Stimulated activated CD8-positive, alpha-beta memory T cell treated with anti-CD3 and anti-CD28 coated beads, Interleukin-15, amount 100 ng/mL, for 48 hours (primary cell): ENCODE measurements at places on chromosomes 1 and 21.

DNA sequence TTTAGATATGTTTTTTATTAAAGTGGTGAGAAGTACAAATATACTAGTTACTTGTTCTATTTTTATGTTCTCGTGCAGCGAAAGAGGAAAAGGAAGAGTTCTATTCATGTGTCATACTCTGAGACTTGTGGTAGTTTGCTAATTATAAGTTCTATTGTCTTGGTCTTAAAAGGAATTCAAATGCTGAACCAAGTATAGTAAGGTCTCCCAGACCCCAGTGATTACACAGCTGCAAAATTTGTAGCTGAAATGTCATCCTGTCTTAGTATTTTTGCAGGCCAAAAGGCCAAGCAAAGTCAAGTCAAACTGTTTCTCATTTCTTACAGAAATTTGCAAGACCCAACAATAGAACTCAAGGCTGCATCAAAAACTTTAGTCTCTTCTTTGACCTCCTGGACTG lies 268.7 kb downstream of the CHRM3 start:
- DNase-seq, result no peak

DNA sequence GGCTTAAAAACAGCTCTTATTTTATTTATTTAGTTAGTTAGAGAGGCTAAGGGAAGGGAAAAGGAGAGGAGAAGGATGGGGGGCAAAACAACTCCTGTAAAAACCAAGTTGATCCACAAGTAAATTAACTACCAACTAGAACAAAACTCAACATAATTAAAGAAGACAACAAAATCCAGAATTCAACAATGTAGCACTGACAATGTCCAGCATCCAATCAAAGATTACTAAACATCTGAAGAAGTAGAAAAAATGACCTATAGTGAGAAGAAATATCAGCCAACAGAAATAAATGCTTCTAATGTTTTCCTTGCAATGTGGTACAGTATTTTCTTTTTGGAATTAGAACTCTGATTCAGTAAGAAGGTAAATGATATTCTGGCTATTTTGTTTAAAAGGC lies 160.1 kb downstream of the CDC7 start:
- DNase-seq, result no peak

DNA sequence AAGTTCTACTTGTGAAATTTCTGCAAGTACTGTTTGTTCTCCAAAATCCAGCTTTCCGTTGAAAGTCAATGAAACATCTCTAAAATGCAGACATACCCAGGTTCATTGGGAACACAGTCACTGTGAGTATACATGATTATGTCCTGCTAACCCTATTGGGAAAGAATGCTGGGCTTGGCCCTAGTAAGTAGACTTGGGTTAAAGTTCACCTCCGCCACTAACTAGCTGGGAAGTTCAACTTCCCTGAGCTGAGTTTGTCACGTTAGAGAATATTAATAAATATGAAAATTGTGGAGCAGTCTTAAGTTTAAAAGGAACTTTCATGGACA lies 10.5 kb upstream of the PGD start:
- no peak for DNase-seq

DNA sequence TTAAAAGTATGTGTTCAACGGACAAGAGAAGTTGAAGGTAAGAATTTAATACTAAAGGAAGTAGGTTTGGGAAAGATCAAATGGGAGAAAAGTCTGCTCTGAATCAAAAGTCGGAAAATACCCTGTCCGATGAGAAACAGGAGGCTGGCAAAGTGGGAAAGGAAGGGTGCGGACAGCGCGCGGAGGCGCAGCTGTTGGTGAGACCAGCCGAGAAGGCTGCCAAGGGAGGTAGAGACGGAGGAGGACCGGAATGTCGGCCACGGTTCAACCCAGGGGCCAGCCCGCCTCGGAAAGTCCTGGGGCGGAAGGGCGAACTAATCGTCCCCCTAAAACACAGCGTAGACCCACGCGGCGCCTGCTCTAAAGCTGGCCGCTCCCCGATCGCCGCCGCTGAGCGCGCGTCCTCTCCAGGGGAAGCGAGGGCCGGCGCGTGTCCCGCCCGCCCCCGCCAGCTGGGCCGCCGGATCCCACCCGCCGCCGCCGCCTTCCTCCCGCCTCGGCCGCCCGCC lies 639 bp upstream of the SPATA1 start:
- no peak for DNase-seq

DNA sequence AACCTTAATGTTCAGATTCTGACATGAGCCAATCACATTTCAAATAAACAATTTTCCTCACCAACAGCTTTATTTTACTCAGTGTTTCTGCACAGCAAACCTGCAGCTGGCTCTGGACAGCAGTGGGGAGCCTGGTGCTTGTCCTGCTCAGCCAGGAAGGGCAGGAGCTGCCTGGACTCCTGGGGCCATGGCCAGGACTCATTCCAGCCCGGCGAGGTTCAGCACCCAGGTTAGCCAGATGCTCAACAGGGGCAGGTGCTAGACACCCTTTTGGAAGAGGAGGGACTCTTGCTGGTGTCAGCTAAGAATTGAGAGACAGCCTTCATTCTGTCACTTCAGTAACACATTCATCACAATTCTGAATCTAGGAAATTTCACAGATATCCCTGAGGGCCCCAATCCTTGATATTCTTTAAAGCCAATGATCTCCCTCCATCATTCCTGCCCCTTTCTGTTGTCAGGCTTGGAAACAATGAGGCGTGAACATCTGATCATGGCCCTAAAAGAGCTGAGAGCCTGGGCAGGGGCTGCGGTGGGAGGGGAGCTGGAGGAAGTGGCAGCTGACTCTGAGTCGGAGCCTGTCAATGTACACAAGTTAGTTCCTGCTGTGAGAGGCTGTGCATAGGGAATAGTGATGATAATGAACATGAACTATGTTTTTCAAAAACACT lies 251.3 kb downstream of the SDCCAG8 start:
- no peak for DNase-seq

DNA sequence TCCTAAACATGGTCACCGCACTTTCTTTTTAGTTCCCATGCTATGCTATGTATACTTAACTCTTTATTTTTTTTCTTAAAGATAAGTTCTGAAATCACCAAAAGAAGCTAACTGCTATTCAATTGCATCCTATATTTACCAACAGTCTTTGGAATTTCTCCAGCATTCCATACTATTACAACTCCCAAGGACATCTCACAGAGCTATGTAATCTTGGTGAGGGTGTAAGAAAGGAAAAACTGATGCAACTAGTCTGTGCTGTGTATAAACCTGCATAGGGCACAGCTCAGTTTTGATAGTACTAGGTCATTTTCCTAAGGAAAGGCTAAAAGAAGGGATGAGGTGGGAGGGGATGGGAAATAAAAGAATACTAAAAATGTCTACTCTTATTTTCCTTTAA lies 78.0 kb downstream of the PTPN14 start:
- no peak for DNase-seq

DNA sequence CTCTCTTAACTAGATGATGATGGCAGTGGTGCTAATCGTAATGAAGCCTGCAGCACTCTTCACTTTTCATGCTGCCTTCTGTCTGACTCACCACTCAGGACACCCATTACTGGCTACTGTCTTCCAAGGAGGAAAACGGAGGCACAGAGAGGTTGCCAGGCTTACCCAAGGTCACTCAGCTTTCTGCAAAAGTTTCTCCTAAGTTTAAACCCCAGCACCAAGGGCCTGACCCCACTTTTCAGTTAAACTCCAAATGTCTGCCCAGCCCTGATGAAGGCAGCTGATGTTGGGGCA lies 78.1 kb upstream of the RUNX3 start:
- no peak for DNase-seq

DNA sequence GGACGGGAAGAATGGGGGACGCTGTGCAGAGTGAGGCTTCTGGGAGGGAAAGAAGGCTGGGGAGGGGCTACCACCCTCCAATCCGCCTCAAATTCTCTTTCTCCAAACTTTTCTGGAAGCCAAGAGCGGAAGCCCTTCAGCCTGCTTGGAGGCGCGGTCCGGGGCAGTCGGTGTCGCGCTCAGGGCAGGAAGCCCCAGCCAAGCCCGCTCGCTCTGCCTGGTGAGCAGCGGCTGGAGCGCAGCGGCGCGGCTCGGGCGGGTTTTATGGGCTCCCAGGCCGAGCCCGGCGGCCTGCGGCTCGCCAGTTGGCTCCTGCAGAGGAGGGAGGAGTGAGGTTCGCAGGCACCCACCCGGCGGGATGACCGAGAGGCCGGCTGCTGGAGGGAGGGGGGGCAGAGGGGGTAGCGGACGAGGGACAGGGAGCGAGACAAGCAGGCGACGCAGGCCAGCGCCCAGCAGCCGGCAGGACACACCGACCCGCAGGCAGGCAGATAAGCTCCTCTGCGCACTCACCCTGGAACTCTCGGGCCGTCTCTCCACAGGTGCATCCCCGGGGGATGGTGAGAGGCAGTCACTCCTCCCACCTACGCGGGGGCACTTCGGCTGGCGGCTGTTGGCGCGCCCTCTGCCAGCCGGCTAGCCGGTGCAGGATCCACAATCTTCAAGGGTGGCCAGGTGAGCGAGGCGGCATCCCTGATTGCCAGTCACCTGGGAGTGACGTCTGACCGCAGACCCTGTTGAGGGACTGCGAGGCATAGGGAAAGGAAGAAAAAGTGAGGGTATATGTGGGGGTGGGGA lies at the start of gene AVPR1B:
TSS of gene AVPR1B (minus strand) at position 238 of the 798 bp plus-strand sequence. CDS start 498 bp downstream, outside the sequence.
- DNase-seq, result peak; percentile 14

GRCh38 chr1:24385160-24385940 lies 28.2 kb downstream of the STPG1 start:
- no peak for DNase-seq

- DNase-seq, result no peak
Measured at GRCh38 chr1:212152308-212152693, 116.8 kb downstream of the DTL start.

DNA sequence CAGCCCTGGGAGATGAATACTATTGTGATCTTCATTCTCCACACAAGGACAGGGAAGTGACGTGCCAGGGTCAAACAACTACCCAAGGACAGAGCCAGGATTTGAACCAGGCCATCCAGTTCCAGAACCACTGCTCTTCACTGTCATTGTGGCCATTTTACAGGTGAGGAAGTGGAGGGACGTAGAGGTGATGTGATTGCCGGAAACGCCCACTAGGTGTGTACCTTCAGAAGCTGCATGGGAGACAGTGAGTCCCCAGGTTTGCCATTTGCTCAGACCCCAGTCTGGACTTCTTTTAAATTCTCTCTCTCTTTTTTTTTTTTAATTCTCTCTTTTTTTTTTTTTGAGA lies 207.6 kb upstream of the TMEM51 start:
- no peak for DNase-seq

DNA sequence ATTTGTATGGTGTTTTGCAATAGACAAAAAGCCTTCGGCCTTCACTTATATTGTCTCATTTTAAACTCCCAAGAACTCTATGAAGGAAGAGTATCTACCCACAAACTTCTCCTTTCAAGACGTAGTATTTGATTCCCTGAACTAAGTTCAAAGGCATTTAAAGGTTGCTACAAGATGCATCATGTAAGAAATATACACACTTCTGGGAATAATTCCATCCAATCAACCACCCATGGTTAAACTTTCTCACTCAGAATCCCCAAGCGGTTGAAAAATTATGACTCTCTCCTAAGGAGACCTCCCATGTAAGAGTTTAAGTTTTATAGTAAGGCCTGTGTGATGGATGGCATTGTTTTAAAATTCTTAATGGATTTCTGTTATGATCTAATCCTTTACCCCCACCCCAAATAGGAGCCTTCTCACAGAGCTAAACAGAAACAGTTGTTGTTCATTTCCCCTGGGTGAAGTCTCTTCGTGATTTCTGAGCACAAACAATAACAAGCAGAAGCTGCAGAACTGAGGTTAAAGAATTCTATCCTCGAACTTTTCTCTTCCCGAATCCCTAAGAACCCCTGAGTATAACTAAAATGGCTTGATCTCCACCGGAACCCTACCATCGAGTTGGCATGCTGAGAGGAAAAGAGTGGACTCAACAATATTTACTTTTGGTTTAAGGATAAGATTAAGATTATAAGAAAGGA lies 185.0 kb downstream of the TGFBR3 start:
- no peak for DNase-seq

DNA sequence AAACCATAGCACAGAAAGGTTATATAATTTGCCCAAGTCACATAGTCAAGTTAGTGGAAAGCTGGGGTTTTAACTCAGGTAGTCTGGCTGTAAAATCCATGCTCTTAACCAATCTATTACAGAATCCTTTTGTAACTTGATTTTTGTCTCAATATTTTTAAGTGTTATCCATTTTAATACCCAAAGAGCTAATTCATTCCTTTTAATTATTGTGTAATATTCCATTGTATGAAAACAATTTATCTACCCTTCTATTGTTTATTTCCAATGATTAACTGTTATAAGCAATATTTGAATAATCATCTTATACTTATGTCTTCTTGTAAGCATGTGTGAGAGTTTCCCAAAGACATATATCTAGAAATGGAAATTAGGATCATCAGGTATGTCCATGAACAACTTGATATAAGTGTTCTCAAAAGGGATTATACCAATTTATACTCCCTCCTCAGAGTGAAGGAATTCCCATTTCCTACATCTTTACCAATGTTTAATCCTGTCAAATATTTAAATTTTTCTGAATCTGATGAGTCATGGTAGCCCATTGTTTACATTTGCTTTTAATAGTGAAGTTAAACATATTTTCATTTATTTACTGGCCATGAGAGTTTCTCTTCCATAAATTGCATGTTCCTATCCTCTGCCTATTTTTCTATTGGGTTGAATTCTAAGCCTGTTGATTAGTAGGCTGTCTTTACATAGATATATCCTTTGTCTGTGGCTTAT lies 13.9 kb downstream of the TEX50 start:
- DNase-seq, result no peak
